ENCODE measurements at places on chromosomes 4 and X.

GRCh38 chrX:106891762-106892460 lies 11.2 kb downstream of the RIPPLY1 start:
- no peak for DNase-seq

GRCh38 chr4:152605641-152606335 lies 69.9 kb upstream of the FBXW7 start:
- no peak for DNase-seq

DNA sequence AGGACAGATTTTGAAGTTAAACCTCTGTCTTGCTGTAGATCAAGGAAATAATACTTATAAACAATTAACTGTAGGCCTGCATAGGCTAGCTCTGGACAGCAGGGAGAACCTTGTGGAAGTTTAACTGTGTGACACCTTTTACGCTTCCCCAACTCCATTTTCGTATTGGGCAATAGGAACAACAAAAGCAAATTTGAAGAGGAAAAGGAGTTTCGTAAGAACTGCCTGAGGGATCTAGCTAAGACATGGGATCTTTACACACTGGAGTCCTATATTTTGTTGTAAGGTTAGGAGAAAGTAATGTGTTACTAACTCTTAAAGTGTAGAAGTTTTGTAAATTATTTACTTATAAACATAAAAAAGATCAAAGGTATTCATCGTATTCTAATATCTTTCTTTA lies 324.9 kb upstream of the CASK start:
- no peak for DNase-seq

DNA sequence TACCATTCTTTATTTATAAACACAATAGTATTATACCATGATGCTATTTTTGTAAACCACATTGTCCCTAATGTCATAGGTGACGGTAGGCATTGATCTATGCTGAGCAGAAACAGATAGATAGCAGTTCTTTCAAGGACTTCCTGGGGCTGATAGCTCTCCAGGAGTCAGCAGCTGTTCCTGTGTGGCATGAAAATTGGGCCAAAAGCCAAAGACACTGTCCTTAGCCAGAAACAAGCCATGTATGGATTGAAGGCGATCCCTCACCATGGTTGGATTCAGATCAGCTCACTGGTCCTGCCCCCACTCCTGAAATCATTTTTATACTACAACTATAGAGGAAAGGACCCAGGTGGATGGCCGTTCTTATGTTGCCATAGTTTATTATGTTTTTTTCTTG lies 53.6 kb downstream of the DDX60 start:
- no peak for DNase-seq

DNA sequence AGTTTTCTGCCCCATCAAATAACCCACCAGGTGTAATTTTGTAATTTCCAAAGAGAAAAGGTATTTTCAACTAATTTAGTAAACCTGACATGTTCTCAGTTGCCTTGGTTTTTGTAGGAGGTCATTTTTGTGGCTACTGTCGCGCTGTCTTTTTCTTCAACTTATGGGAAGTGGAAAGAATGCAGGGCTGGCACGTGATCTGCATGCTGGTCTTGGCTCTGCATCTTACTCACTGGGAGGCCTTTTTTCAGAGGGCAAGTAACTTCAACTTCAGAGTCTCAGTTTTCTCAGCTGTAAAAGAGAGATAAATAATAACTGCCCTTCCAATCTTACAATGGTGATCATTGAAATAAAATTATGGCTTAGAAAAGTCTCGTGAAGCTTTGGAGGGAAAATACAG lies 109.9 kb upstream of the SMIM10 start:
- no peak for DNase-seq

DNA sequence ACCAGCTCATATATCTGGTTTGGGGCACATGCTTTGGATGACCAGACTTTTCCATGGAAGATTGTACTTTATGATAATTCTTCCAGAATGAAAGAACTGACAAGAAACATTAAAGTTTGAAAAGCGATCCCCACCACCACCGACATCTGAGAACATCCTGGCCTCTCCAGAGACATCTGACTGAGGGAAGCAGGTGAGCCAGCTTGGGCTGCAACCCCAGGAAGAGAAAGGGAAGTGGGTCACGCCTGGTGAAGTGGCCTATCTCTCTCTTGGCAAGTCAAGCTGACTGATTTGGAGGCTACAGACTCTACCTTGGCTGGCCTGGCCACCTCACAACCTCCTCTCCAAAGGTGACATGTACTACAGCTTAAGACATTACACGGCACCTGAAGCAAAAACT lies 20.7 kb downstream of the PARM1 start:
- DNase-seq: no peak

DNA sequence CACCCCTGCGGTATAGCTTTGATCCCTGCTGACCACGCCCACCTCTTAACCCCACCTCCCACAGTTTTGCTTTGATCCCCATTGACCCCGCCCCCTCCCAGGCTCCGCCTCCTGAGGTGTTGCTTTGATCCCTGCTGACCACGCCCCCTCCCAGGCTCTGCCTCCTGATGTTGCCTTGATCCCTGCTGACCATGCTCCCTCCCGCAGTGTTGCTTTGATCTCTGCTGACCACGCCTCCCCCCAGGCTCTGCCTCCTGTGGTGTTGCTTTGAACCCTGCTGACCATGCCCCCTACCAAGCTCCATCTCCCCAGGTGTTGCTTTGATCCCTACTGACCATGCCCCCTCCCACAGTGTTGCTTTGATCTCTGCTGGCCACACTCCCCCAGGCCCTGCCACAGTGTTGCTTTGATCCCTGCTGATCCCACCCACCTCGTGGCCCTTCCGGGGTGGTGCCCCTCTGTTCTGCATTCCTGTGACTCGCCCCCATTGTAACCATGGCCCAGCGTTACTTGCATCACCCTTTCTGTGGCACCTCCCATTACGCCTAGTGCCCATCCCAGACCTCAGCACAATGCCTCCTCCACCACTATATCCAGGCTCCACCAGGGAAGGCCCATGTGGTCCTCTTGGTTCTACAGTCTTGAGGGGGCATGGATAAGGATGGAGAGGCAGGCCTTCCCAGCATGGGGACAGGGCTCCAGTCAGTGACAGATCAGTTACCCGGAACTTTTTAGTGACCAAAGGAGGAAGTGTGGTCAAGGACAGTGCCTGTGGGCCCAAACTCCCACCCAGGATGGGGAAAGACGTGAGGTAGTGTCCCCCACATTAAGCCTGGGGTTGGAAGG lies 70.8 kb downstream of the ADRA2C start:
- DNase-seq: no peak

DNA sequence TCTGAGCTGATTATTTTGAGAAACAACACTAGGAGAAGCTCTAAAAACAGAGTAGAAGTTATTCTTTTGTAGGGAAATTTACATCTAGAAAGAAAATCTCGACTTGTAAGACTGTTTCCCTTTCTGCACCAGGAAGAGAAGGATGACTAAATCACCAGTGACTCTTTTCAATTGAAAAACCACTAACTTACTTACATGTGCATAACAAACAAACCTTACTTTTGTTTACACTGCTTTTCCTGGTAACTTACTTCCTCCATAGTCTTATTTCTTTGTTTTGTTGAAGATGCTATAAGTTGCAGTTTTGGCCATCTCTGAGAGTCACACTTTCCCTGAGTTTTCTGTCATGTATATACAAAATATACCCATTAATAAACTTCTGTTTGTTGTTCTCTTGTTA lies 293.6 kb upstream of the FAT4 start:
- DNase-seq: no peak

DNA sequence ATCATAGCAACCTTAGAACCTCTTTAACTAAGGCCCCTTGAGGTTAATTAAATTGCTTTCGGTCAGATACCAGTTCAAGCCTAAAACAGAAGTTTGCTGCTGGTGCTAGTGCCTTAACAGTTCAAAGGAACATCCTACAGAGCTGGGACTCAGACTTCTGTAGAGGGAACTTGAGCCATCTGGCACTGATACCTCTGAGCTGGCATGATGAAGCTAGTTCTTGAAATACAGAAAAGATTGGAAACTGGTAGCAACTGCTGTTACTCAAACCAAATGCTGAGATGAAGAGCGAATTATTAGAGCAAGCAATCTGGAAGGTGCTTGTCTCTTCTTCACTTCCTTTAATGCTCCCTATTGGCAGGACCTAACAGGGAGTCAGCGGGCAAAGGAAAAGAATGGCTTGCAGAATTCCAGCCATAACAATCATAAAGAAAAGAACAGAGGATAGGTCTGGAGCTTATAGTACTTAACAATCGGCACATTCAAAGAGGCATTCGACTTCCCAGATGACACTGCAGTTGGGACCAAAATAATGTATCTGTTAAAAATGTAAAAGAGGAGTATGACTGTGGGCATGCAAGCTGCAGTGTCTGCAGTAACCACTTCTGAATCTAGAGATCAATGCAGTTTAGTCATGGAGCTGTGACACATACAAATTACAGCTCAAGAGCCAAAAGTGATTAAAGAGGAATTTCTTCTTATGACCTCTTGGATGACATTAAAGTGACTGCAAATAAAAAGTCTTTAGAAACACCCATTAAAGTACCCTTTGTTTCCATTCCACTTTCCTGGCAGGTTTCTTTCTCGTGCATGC lies 298.9 kb downstream of the PDGFC start:
- DNase-seq: no peak

DNA sequence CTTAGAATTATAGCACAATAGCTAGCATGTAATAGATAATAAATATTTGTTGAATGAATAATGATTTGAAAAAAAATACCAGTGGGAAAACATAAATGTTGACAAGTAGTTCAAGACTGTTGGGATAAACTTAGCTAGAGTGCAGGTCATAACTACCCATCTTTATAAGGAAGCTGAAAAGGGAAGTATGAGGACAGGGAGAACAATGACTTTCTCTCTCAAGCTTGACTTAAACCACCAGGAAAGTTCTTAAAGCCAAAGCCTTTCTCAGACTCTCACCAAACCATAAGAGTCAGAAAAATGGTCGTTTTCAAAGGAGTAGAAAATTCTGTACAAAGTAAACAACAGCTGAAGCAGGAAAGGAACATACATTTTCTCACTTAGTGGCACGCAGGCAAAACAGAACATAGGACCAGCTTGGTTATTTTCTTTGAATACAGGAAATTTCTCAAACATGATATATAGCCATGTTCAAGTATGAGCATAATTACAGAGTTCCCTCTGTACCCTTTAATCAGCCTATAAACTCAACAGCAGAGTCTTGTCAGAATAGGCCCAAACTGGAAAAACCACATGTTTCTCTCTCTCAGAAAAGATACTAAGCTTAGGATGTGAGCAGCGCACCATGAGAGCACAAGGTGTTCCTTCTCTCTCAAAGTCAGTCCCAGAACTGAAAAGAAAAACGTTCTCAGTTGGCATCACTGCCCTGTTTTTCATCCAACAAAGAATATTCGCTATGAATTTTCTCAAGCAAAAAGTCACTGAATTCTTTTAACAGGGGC lies 28.7 kb downstream of the MAPK10 start:
- no peak for DNase-seq

- no peak for DNase-seq
Observed at GRCh38 chrX:123223859-123224258, 39.8 kb downstream of the GRIA3 start.

GRCh38 chrX:136203438-136203837 lies 47.8 kb downstream of the MAP7D3 start:
- no peak for DNase-seq

- DNase-seq: no peak
Observed at GRCh38 chr4:129167640-129168260, 71.8 kb downstream of the C4orf33 start.

DNA sequence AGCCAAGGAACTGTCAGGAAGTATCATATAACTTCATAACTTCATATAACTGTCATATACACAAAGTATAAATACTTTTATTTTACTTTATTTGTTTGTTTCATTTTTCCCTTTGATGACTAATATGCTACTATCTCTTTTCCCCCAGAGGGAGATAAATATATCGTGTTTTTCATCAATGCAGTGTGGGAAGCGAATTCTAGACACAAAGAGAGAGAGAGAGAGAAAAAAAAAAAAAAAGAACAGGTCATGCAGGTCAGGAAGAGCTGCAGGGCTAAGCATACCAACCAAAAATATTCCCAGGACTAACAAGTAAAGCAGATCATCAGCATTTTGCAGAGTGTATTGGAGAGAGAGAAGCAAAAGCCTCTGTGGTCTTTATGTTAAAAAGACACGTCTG lies 1849.2 kb downstream of the STIM2 start:
- no peak for DNase-seq

DNA sequence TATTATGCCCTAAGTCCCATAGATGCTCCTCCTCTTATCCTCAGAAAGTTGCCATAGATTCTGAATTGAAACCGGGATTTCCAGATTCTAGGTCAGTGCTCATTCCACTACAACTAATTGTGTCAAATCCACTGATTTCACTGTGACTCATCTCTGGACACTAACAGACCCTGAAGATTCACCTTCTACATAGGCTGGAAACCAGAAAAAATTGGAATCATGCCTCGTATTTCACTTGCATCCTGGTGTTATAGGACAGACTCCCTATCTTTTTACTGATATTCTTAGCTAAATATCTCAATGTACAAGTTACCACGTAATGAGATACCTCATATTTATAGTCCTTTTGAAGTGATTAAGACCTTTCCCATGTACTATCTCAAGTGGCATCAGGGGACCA lies 36.7 kb downstream of the CLNK start:
- no peak for DNase-seq

- DNase-seq: no peak
Observed at GRCh38 chr4:79663141-79663540, 255.1 kb upstream of the GK2 start.

DNA sequence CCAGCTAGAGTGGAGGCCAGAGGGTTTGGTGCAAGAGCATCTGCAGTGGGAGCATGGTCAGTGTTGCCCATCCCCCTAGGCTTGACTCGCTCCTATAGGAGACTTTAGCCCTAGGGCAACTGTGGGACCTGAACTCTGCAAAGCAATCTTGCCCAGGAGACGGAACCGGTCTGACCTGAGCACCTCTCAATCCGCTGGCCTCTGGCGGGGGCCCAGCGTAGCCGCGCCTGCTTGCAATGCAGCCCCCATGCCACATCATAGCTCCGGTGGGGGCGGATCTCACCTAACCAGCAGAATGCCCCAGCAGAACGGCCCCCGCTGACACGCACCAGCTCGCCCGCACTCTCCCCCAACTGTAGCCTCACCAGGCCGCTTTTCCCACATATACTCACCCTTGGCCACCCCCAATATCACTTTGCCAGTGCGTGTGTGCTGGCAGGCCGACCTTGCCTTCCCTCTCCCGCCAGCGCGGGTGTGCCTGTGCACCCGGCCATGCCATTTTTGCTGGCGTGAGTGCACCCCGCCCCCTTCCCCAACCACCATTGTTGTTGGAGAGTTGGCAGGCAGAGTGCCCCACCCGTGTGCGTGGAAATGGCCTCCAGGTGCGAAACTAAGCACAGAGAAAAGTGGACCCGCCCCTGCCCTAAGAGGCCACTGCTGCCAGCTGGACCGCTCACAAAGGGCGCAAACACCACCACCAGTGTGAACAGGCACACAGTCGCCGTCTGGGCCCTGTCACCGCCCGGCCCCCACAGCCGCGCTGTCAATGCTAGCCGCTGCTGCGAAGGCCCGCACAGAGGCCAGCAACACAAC lies 5.8 kb downstream of the BEX4 start:
- DNase-seq: no peak

DNA sequence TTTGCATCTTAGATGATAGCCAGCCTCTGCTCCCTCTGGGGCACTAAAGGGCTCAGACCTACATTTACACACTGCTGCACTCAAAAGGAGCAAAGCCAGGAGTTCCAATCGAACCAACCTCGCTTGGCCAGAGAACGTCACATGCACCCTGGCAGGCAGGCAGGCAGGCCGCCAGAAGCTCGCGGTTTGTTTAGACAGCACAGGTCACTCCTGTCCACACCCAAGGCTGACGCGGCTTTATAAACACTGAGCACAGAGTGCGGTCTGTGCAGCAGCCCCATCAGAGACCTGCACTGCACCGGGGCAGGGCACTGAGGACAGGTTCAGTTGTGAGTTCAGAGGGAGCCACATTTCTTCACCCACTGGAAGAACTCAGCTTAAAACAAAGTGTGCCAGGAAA lies 143.9 kb downstream of the BCOR start:
- no peak for DNase-seq

- DNase-seq: no peak
Observed at GRCh38 chrX:79623098-79623762, 256.1 kb upstream of the ITM2A start.

Measured in stimulated activated CD4-positive, alpha-beta T cell treated with anti-CD3 and anti-CD28 coated beads, Interleukin-4, amount 100 ng/mL, for 1 hour (primary cell).